Esophagus squamous epithelium (tissue), 5 donors: ENCODE measurements at places on chromosomes 2 and 18.

DNA sequence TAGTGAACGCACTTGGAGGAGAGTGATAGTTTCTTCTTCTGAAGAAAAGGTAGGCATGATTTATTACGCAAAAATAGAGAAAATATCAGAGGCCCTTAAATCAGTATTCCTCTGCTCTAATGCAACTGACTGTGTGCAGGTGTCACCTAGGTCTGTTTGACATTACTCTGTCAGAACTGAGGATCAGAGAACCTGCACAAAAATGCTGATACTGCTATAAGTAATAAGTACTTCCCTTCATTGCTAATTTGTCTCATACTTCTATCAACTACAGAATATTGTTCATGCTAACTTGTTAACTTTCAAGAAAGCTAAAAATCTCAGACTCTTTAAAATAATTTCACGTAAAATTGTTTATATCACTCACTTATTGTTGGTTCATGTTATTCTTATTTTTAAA lies 358.5 kb downstream of the ZNF804A start:
- no peak for DNase-seq

- no peak for DNase-seq
Observed at GRCh38 chr18:58902961-58903360, 38.3 kb downstream of the ZNF532 start.

GRCh38 chr2:240960309-240960970 lies 38.0 kb upstream of the SNED1 start:
- DNase-seq: no peak

DNA sequence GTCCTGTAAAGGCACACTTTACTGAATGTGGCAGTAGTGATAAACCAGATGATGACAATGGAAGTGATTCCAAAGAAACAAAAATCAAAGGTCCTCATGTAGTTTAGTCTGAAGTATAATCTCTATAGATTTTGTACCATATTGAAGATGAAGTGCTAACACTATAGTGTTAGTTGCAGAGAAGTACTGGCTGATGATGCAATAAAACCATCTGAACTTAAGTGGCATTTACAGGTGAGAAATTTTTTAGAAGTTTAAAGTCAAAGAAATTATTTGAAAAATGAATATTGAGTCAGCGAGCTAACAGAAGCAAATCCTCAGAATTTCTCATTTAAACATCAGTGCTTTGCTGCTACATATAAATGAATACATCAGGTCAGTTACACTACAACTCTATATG lies 43.1 kb upstream of the RMDN2 start:
- no peak for DNase-seq

DNA sequence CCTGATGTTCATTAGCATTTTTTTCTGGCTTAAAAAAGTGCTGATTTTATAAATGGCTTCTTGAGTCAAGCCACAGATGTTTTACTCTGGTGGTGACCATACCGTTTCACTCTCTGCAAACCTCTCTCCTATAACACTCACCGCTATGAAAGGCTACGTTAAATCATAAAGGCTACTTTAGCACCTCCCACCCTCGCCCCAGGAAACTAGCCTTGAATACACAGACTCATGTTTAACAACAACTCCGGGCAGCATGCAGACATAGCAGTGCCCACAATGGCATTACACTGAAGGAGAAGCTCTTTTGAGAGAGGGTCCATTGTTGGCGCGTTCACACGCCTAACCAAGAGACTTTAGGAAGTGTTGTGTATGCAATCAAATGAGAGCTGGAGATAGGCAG lies 5.6 kb downstream of the MYT1L start:
- no peak for DNase-seq

DNA sequence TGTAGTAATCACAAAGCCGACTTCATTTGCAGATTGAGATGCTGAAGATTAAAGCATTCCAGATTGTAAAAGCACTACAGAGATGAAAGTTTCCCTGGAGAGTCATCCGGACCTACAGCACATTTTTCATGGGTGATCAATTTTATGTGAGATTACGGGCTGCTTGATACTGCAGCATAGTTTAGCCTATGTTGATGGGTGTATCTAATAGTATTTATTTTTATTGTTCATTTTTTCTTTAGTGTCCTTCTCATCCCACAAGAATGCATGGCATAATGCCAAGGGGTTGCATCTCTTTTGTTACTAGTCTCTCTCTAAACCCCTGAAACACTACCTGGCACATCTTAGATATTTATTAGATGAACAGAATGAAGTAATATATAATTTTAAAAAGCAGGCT lies 240.4 kb downstream of the MBD2 start:
- no peak for DNase-seq

GRCh38 chr2:173571021-173571821 lies 216.5 kb downstream of the CDCA7 start:
- DNase-seq: no peak

GRCh38 chr2:86231680-86232372 lies 32.6 kb downstream of the MRPL35 start:
- no peak for DNase-seq

GRCh38 chr2:127525691-127526131 lies 578 bp downstream of the IWS1 start:
- no peak for DNase-seq

DNA sequence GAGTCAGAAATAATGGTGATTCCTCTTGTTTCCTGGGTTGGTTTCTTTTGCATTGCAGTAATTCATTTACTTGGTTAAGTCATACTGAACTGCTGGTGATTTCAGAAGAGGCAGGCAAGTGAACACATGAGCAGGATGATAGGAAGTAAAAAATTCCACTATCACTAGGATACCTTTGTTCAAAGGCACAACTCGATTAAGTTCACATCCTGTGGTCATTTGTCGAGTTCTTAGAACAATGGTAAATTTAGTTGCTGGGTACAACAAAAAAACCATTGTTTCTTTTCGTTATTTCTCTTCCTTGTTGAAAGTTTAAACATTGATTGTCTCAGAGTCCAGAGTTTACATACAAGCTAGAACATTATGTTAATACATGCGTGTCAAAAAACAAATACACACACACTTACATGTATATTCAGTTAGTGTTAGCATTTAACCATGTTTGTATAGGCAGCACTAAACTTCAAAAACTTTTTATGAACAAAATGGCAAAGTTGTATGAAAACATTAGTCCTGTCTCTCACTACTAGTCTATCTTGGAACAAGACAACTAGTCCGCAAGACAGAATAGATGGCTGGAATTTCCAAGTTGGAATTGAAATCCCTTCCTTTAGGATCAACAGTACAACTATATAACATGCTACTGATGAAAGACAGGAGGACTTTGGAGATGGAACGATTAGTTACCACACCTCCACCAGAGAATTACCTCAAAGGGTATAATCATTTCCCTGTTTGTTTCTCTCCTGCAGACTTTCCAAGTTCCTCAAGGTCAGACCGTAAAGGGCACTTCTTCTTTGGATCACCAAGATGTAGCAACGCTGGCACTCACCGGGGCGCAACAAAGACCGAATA lies 26.2 kb downstream of the STK39 start:
- DNase-seq: no peak
